ENCODE measurements at places on chromosomes 5 and 9.

DNA sequence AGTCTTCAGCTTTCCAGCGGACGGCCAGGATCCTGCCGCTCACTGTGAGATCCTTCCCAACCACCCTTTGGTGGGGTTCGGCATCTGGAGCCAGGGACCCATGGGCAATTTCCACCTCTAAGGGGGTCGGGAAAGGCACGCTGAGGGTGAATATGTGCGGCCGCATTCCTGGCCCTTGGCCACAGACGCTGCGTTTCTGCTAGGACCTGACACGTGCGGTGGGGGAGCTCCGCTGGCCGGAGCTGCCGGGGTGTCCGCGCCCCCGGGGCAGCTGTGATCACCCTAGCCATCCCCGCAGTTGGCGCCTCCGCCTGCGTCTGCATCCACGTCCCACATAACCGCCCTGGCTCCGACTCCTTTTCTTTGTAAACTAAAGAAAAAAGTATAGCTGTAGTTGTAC is 5.3 kb upstream of the DNAJA1 start:
- DNase-seq: no peak

GRCh38 chr9:117768750-117769395 is 64.7 kb downstream of the TLR4 start:
- DNase-seq: no peak

DNA sequence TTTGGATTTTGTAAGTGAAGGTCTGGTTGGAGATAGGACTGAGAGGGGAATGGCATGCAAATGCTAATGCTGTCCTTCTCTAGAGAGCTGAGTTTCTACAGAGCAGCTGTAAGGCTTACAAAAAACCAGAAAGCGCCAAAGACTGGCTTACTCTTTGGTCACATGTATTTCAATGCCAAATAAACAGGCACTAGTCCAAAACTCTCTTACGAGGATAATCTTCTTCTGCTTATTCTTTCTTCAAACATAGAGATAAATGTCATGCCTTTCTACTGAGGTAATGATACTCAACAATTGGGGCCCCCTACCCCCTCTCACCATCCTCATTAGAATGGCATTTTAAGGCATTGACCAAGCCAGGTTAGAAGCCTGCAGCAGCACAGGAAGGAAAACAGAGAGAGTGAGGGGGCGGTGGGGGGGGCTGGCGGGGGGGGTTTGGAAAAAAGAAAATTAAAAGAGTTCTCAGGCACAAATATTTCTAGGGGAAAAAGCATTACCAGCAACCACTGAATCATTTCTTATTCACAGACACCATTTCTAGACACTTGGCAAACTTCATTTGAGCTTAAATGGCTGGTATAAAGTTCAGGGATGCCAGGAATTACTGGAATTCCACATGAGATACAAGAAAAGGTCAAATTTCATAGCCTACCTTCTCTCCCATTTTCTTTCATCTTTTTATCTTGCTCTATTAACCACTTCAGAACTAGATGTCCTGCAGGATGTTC is 34.0 kb downstream of the PUM3 start:
- DNase-seq: no peak

DNA sequence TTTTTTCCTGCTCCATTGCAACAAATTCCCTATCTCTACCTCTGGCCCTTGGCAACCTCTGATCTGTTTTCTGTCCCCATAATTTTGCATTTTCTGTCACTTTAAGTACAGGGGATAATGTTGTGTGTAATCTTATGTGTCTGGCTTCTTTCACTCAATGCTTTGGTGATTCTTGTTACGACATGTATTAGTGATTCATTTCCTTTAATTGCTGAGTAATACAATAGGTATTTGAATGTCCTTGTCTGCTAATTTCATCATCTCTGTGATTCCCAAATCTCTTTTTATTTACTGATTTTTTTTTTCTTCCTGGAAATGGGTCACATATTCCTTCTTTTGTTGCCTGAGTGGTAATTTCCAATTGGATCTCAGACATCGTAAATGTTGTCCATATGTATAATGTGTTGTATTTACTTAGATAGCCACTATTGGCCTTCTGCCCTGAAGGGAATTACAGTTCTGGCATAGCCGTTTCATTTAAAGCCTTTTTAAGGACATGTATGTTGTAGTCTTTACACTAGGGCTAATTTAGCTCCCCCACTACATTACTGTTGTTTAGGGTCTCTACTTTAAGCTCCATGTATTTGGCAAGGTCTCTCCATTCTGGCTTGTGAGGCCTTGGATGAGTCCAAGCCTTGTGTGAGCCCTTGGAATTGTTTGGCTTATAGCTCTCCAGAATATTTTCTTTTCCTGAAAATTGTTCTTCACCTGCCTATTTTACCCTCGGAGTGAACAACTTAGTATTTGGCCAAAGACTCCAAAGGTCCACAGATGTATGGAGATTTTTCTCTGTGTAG is 683.8 kb downstream of the LRRC70 start:
- no peak for DNase-seq

DNA sequence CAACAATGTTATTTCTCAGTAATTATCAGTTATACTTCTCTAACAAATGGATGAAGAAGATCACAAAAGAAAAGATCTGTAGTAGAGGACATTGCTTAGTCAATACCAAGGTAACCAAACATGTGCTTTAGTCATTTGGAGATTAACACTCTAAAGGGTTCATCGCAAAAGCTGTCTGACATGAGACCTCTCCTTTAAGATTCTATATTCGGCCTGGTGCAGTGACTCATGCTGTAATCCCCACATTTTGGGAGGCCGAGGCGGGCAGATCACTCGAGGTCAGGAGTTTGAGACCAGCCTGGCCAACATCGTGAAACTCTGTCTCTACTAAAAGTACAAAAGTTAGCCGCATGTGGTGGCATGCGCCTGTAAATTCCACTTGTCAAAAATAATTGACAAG is 18.3 kb upstream of the CKMT2 start:
- DNase-seq: no peak

- DNase-seq: no peak
Observed at GRCh38 chr5:3325201-3325971, 270.2 kb upstream of the IRX1 start.

- no peak for DNase-seq
Observed at GRCh38 chr5:63686938-63687337, 275.3 kb downstream of the HTR1A start.

DNA sequence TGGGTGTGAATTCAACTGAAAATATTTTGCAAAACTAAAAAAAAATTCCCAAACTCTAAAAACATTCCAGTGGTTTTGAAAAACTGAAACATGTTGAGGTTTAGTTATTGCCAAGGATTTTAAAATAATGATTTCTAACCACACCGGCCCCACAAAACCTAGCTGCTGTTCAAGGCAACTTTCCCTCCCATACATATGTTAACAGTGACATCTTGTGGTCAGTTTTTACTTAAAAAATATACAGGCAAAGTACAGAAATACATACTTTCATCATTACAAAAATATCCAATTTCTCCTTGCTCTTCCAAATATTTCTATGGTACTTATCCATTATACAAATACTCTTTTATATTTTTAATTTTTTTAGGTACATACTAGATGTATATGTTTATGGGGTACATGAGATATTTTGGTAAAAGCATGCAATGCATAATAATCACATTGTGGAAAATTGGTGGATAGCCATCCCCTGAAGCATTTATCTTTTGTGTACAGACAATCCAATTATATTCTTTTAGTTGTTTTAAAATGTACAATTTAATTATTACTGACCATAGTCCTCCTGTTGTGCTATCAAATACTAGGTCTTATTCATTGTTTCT is 34.4 kb upstream of the MRPS30 start:
- DNase-seq: no peak

DNA sequence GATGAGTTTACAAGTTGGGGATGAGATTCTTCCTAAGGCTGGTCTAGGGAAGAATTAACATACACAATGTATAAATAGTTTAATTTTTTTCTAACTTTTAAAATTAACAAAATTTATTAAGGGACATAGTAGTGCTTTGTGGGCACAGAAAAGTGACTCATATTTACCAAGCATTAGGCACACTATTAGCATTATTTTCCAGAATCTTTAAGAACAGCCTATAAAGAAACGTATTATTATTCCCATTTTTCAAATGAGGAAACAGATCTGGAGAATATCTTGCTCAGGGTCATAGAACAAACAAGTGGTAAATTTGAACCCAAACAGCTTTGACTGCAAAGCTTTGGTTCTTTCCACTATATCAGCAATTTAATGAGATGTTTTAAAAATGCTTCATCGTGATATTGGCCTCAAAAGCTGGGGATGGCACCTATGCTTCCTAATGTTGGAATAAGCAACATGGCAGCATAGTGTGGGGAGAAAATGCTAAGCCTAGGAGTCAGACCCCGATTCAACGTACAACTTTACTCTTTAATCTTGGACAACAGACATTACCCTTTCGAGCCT is 55.9 kb downstream of the ABCA1 start:
- DNase-seq: no peak
